ENCODE measurements at places on chromosomes 1 and 21. TPM values are rescaled to one million over a fixed set of nuclear protein-coding genes. Genes with fewer than 3 reads are reported as not detected.

KAZN gene
- total RNA-seq = 30.3 TPM

DNA sequence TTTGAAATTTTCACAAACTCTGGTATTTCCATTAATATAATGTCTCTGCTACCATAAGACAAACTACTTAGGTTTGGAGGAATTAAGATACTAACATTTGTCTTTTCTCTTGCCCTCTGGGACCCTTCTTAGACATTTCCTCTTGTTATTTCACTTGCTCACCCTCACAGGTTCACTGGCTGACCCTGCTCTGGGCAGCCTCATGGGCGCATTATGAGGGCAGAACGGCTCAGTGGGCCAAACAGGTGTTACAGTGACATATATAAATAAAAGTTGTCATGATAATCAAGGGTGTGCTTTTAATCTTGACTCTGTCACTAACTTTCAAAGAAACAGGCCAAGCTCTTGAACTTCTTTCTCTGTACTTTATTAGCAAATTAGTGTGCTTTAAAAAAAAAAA lies 46.5 kb downstream of the ZNHIT6 start:
- no peaks in the 10 kb centered on the region for H3K4me1 ChIP-seq
- H3K36me3 ChIP-seq = no peaks in the 10 kb centered on the region
- no peak overlapping the region for H3K4me3 ChIP-seq
- no peaks in the 10 kb centered on the region for H3K27me3 ChIP-seq
- no peak overlapping the region for H3K27ac ChIP-seq
- DNase-seq = no peak

DNA sequence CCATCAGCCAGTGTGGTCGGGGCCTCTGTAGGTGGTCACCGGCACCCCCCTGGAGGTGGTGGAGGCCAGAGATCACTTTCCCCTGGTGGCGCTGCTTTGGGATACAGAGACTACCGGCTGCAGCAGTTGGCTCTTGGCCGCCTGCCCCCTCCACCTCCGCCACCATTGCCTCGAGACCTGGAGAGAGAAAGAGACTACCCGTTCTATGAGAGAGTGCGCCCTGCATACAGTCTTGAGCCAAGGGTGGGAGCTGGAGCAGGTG lies 961 bp downstream of the RBM15 start:
- H3K4me1 ChIP-seq = peaks cover 58% of the 10 kb centered on the region
- H3K27me3 ChIP-seq = no peaks in the 10 kb centered on the region
- peak overlapping the region; percentile 94 for H3K4me3 ChIP-seq
- H3K27ac ChIP-seq = peak overlapping the region; percentile 88
- peaks cover 7% of the 10 kb centered on the region for H3K36me3 ChIP-seq

- no peak for DNase-seq
- no peak overlapping the region for H3K4me3 ChIP-seq
- peak overlapping the region; percentile 70 for H3K27ac ChIP-seq
Observed at GRCh38 chr21:41643246-41643966, 123.4 kb downstream of the RIPK4 start.

DNA sequence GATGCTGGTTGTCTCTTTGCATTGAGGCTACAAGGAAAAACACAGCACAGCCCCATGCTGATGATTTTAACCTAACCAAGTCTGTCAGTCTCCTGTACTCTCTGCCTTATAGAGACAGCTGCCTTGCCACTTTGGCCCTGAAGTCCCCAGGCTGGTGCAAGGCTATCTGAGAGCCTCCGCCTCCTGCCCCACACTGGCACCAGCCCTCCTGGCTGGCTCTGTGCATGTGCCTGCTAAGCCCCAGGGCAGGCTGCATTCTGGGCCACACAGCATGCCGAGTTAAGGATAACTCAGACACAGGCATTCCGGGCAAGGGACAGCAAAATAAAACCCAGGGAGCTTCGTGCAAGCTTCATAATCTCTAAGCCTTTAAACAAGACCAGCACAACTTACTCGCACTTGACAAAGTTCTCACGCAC lies 910 bp downstream of the RUNX1 start:
- H3K36me3 ChIP-seq = no peaks in the 10 kb centered on the region
- peak overlapping the region; percentile 61 for H3K4me3 ChIP-seq
- no peaks in the 10 kb centered on the region for H3K27me3 ChIP-seq

- DNase-seq = no peak
- no peaks in the 10 kb centered on the region for H3K4me1 ChIP-seq
- no peak overlapping the region for H3K27ac ChIP-seq
- no peaks in the 10 kb centered on the region for H3K36me3 ChIP-seq
Observed at GRCh38 chr1:15443281-15443680, 5.0 kb downstream of the CTRC start.

GLIS1 gene
- 2.6 TPM for total RNA-seq

CD58 gene
- 44.2 TPM for total RNA-seq

- H3K36me3 ChIP-seq = no peaks in the 10 kb centered on the region
- H3K4me3 ChIP-seq = no peak overlapping the region
- H3K4me1 ChIP-seq = peaks cover 3% of the 10 kb centered on the region
- H3K27ac ChIP-seq = peak overlapping the region; percentile 76
- no peak for DNase-seq
Observed at GRCh38 chr1:93810316-93810715, 68.7 kb downstream of the DNTTIP2 start.

GRCh38 chr1:226637147-226637935 lies 88.8 kb downstream of the STUM start:
- H3K36me3 ChIP-seq = peaks cover 10% of the 10 kb centered on the region
- no peak overlapping the region for H3K27ac ChIP-seq
- no peaks in the 10 kb centered on the region for H3K27me3 ChIP-seq
- no peak overlapping the region for H3K4me3 ChIP-seq
- DNase-seq = no peak

- H3K4me1 ChIP-seq = peaks cover 12% of the 10 kb centered on the region
- no peaks in the 10 kb centered on the region for H3K27me3 ChIP-seq
- H3K4me3 ChIP-seq = no peak overlapping the region
- DNase-seq = no peak
- no peak overlapping the region for H3K27ac ChIP-seq
Observed at GRCh38 chr1:47823040-47823808, 174.0 kb downstream of the TRABD2B start.

ETV3L gene
- not detected for total RNA-seq

RRAGC gene
- 17.2 TPM for total RNA-seq

LORICRIN gene
- not detected for total RNA-seq

- no peaks in the 10 kb centered on the region for H3K36me3 ChIP-seq
- no peak for DNase-seq
- H3K4me1 ChIP-seq = no peaks in the 10 kb centered on the region
- no peak overlapping the region for H3K4me3 ChIP-seq
- H3K27ac ChIP-seq = no peak overlapping the region
Observed at GRCh38 chr1:30187413-30188023, 535.9 kb downstream of the MATN1 start.

DNA sequence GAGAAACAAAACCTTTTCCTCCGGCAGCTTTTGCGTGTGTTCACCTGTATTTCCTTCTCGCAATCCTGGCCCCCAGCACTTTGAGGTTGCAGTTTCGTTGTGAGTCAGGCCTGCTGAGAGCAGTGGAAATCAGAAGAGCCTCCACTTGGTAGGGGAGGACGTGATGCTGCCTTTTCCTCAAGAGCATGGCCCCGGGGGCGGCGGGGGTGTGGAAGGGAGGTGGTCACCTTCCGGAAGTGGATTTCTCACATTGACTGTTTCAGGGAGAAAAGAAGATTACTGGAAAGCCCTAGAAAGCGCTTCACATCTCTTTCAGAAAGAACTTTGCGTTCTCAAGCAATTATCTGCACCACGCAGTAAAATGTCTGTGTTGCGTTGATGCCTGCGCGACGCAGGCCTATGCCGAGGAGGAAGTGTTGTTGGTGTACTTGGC lies 12.2 kb upstream of the IL10 start:
- DNase-seq = no peak
- H3K27ac ChIP-seq = no peak overlapping the region
- no peaks in the 10 kb centered on the region for H3K4me1 ChIP-seq
- H3K27me3 ChIP-seq = no peaks in the 10 kb centered on the region
- no peaks in the 10 kb centered on the region for H3K36me3 ChIP-seq
- H3K4me3 ChIP-seq = no peak overlapping the region

CFAP141 gene
- total RNA-seq = not detected

- no peak overlapping the region for H3K4me3 ChIP-seq
- DNase-seq = no peak
- H3K4me1 ChIP-seq = no peaks in the 10 kb centered on the region
- no peaks in the 10 kb centered on the region for H3K36me3 ChIP-seq
- no peak overlapping the region for H3K27ac ChIP-seq
Observed at GRCh38 chr1:225191199-225191753, 236.6 kb downstream of the LBR start.

SPATA21 gene
- total RNA-seq = not detected

DNA sequence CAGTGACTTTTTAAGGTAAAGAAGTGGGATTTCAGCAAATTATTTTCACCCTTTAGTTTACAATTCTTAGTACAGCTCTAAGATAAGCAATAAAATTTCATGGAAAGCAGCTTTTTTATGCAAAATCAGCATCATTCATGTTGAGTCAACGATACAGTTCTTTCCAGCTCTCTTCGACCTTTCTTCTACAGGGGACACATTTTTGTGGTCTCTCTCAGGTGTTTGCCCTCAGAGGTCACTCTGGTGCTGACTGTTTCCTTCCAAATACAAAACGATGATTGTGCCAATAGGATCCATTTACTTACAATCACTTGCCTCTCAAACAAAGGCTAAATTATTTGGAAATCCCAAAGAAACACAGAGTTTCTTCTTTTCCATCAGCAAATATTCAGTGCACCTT lies 51.0 kb downstream of the PSMG1 start:
- no peaks in the 10 kb centered on the region for H3K36me3 ChIP-seq
- H3K4me1 ChIP-seq = no peaks in the 10 kb centered on the region
- no peak overlapping the region for H3K27ac ChIP-seq
- H3K4me3 ChIP-seq = no peak overlapping the region
- H3K27me3 ChIP-seq = no peaks in the 10 kb centered on the region

DNA sequence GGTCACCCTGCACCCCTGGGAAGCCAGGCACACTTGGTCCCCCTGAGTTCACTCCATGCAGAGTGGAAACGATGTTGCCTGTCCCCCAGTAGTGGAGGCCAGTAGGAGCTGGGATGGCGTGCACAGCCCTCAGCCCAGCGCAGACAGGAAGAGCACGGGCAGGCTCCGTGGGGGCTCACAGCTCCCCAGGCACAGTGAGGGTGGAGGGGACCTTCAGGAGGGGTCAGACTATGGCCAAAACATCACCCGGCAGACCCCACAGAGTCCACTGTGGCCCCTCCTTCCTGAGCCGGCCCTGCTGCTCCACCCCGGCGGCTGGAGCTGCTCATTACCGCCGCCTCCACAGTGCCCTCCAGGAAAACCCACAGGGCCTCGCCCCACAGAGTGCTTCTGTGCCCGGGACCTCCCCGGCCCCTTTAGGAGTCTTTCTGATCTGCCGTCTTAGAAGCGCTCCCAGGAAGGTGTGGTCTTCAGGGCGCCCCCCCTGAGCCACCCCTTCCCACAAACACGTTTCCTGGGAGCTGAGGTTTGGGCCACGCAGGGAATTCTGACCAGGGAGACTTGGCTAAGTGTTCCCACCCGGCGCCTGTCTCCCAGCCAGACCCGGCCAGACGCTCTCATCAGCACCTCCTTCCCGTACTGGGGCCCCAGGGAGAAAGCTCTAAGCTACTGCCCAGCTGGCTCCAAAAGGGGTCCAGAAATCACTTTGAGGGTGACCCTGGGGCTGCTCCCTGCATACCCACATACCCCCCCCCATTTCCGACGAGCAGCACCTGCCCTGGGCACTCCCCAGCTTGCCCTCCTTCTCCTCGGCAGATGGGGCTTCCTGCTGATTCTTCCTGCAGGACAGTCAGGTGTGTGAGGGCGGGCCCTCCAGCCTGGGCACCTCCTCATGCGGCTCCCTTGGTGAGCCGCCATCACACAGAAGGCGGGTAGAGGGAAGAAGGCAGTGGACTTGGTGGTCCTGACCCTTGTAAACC lies 38.8 kb downstream of the RIPK4 start:
- H3K4me1 ChIP-seq = peaks cover 24% of the 10 kb centered on the region
- H3K27me3 ChIP-seq = no peaks in the 10 kb centered on the region
- H3K27ac ChIP-seq = peak overlapping the region; percentile 92
- no peak for DNase-seq
- no peak overlapping the region for H3K4me3 ChIP-seq

GRCh38 chr1:224641030-224641429 lies 24.9 kb downstream of the CNIH3 start:
- H3K36me3 ChIP-seq = no peaks in the 10 kb centered on the region
- no peaks in the 10 kb centered on the region for H3K27me3 ChIP-seq
- no peaks in the 10 kb centered on the region for H3K4me1 ChIP-seq

UBL4B gene
- total RNA-seq = not detected

- H3K36me3 ChIP-seq = no peaks in the 10 kb centered on the region
- no peaks in the 10 kb centered on the region for H3K27me3 ChIP-seq
- no peaks in the 10 kb centered on the region for H3K4me1 ChIP-seq
- no peak overlapping the region for H3K4me3 ChIP-seq
- DNase-seq = no peak
Observed at GRCh38 chr1:98210064-98210463, 289.2 kb upstream of the DPYD start.

DNA sequence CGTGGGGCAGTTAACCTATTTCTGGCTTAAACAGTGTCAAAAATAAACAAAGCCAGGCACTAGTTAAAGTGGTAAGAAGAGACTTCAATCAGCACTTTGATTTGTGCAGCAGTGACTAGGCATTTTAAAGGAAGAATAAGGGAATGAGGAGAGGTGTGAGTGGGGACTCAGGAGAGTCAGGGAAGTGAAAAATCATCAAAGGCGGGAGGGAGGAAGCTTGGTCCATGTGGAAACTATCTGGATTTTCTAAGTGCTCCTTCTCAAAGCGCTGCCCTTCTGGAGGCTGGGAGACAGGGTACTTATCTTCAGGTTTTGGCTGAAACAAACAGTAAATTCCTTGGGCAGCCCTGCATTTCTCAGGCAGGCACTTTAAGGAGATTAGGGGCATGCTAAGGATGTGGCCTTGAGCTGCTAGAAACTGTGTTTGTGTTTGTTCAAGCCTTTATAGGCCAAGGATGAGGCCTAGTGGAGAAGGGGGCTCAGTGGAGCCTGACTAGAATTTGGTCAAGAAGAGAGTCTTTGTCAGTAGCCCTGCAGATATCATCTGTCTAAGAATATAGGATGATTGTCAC lies 486.5 kb downstream of the SIPA1L2 start:
- H3K27ac ChIP-seq = peak overlapping the region; percentile 76
- H3K4me1 ChIP-seq = peaks cover 11% of the 10 kb centered on the region
- no peaks in the 10 kb centered on the region for H3K36me3 ChIP-seq
- H3K4me3 ChIP-seq = no peak overlapping the region
- H3K27me3 ChIP-seq = no peaks in the 10 kb centered on the region

DHRS3 gene
- total RNA-seq = 150 TPM

C21orf58 gene
- total RNA-seq = 3.2 TPM

OR2AK2 gene
- total RNA-seq = not detected

PDE9A gene
- 4.2 TPM for total RNA-seq

GRCh38 chr1:40742363-40743061 lies 41.1 kb upstream of the KCNQ4 start:
- H3K4me3 ChIP-seq = no peak overlapping the region
- no peaks in the 10 kb centered on the region for H3K27me3 ChIP-seq
- peaks cover 17% of the 10 kb centered on the region for H3K4me1 ChIP-seq
- H3K27ac ChIP-seq = no peak overlapping the region
- H3K36me3 ChIP-seq = no peaks in the 10 kb centered on the region

MIA3 gene
- total RNA-seq = 44.0 TPM

KIAA0040 gene
- total RNA-seq = 20.2 TPM

HES4 gene
- 98.8 TPM for total RNA-seq

ZBTB8B gene
- total RNA-seq = not detected

DNA sequence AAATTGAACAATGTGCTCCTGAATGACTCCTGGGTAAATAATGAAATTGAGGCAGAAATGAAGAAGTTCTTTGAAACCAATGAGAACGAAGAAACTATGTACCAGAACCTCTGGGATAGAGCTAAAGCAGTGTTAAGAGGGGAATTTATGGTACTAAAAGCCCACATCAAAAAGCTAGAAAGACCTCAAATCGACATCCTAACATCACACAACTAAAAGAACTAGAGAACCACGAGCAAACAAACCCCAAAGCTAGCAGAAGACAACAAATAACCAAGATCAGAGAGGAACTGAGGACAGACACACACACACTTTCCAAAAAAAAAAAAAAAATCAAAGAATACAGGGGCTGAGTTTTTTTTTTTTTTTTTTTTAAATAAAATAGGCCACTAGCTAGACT lies 564.2 kb downstream of the SMYD3 start:
- H3K4me1 ChIP-seq = no peaks in the 10 kb centered on the region
- no peak for DNase-seq
- no peaks in the 10 kb centered on the region for H3K27me3 ChIP-seq

Measured in thoracic aorta (tissue), 2 donors.